ENCODE measurements at places on chromosomes 6 and 20.

DNA sequence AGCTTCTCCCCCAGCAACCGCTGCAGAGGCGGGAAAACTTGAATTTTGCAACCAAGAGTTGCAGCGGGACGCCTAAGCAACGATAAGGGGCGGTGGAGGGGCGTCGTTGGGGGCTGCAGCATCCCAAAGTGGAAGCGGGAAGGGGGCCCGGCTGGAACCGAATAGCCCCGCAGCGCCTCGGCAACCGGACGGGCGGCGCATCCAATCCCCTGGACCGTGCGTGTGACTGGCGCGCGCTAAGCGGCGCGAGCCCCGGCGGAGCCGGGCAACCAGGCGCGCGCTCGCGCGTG is 670 bp upstream of the PARD6B start:
- DNase-seq: no peak

DNA sequence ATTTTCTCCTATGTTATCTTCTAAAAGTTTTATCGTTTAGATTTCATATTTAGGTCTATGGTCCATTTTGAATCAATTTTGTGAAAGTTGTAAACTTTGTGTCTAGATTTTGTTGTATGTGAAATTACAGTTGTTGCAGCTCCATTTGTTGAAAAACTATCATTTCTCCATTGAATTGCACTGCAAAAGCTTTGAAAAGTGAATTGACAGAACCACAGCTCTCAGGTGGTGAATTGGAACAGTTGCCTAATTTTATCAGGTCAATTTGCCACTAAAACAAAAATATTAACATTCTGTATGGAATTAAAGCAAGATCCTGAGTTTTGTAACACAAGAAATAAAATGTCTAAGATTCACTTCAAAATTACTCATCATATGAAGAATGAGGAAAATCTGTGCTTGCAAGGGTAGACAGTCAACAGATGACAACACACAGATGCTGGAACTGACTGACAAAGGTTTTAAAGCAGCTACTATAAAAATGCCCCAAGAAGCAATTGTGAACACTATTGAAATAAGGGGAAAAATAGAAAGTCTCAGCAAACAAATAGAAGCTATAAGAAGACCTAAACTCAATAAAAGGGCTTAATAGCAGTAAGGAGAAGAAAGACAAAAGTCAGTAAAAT is 346.7 kb downstream of the PAX1 start:
- peak; percentile 0 for DNase-seq

DNA sequence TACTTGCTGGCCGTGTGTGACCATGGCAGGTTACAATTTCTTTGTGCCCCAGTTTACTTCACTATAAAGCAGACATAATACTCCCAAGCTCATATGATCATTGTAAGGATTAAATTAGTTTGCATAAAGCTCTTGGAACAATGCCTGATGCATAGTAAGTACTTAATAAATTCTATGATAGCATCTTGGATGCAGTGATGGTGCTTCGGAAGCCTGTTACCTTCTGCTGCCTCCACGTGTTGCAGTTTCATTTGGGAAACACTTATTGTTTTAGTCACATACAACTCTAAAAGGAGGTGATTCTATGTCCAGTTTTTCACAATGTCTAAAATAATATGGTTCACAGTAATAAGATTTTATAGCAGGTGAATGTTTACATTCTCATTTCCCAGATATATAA is 343.9 kb downstream of the NRN1 start:
- DNase-seq: no peak

DNA sequence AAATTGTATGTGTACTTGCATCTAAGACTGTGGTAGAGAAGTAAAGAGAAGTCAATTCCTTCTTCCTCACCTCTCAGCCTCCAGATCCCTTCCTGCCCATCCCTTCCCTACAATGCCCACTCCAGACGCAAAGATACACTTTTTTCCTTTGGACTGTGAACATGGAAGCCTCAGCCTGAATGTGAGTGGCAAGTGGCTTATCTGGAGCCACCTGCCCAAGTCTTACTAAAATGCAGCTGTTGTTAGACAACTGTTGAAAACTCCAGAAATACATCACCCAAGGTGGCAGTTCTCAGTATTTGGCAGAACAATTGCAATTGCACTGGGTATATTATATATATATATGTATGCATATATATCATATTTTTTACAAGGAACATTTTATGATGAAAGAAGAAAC is 7.5 kb downstream of the VGLL2 start:
- DNase-seq: no peak

- DNase-seq: peak; percentile 87
Measured at GRCh38 chr6:79868098-79868722, 79.1 kb downstream of the ELOVL4 start.

- DNase-seq: no peak
Measured at GRCh38 chr20:61444637-61445036, 192.6 kb downstream of the CDH4 start.

GRCh38 chr20:34549929-34550305 is 8.6 kb upstream of the MAP1LC3A start:
- DNase-seq: no peak

DNA sequence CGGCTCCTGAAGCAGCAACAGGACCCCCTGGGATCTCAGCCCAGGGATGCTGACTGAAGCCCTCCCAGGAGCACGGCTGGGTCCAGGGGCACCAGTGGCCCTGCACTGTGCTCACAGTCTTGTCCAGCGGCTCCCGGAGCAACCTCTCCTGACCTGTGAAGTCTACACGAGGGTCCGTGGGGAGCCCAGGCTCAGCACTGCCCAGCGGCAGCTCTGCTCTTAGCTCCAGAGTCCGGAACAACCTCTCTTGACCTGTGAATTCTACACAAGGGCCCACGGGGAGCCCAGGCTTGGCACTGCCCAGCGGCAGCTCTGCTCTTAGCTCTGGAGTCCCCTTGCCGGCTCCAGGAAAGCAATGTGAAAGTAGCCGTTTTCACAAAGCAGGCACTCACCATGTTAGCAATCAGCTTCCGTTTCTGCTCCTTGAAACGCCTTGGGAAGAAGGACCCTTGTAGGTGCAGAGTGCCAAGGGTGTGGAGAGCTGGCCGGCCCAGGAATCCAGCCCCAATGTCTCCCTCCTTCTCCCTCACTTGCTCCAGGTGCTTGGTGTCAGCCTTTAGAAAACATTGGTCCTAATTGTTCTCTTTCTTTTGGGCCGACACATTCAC is 310.9 kb downstream of the CDH4 start:
- DNase-seq: no peak

- no peak for DNase-seq
Measured at GRCh38 chr20:48761023-48761785, 66.6 kb downstream of the PREX1 start.

DNA sequence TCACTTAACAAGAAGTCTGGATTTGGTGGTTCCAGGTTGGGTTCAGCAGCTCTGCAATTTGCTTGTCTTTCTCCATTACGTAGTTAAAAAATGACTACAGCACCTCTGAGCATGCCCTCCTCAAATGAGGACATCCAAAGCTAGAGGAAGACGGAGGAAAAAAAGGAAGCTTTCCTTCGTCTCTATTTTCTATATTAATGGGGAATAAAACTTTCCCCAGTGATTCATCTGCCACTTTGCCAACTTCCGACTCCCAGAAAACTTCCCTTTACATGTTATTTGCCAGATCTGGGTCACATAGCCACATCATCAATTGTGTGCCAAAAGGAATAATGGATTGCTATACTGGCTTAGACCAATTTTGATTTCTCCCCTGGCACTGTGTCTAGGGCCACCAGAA is 69.5 kb downstream of the ZFAND3 start:
- no peak for DNase-seq

DNA sequence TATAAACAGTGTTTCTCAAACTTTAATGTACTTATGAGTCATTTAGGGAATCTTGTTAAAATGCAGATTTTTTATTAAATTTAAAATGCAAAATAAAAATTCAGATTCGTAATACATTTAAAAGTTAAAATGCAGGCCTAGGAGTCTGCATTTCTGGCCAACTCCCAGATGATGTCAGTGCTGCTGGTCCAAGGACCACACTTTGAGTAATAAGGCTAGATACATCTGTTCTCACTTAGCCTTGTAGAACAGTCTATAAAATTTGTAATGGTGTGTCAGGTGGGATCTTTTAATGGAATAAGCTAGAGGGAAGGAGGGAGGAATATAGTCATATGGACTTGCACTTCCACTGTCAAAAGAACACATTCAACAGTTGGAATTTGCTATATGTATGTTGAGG is 295.6 kb upstream of the BMP2 start:
- no peak for DNase-seq

- peak; percentile 26 for DNase-seq
Measured at GRCh38 chr6:166541876-166542579, 44.5 kb downstream of the RAMACL start.

GRCh38 chr6:17224056-17224455 is 57.1 kb upstream of the RBM24 start:
- peak; percentile 59 for DNase-seq

- peak; percentile 56 for DNase-seq
Measured at GRCh38 chr6:36642913-36643817, 35.3 kb upstream of the CDKN1A start.

- DNase-seq: no peak
Measured at GRCh38 chr6:5499644-5500306, 238.5 kb downstream of the FARS2 start.
